ENCODE measurements at places on chromosomes 12 and 14.
A peak's percentile ranks its signal among the peaks of the same experiment; 100 is the strongest.

- DNase-seq = no peak
Observed at GRCh38 chr12:9037431-9037830, 48.1 kb downstream of the KLRG1 start.

DNA sequence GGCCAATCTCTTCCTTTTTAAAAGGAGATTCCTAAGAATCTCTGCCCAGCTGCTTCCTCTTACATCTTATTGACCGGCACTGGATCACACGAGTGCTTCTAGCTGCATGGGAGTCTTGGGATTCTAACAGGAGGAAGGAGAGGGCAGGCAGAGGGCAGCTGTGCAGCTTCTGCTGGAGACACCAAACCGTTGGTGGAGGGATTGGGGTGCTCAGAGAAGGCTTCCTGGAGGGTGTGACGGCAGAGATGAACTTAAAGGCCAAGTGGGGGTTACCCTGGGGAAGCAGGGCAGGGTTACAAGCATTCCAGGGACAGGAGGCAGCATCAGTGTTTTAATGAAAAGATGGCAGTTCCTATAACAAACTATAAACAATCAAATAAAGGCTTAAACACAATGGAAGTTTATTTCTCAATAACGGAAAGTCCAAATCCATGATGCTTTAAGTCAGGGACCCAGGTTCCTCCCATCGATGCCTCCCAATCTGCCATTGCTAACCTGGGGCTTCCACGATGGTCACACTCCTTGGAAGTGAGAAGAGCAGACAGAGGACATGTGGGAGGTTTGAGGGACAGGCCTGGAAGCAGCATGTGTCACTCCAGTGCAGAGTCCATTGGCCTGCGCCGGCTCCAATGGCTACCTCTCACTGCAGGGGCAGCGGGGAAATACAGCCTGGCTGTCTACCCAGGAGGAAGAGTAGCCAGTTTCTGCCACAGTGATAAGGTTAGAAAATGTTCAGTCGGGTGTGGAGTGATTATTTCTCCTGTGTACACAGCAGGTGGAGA is 53.1 kb upstream of the DDX11 start:
- DNase-seq = no peak

DNA sequence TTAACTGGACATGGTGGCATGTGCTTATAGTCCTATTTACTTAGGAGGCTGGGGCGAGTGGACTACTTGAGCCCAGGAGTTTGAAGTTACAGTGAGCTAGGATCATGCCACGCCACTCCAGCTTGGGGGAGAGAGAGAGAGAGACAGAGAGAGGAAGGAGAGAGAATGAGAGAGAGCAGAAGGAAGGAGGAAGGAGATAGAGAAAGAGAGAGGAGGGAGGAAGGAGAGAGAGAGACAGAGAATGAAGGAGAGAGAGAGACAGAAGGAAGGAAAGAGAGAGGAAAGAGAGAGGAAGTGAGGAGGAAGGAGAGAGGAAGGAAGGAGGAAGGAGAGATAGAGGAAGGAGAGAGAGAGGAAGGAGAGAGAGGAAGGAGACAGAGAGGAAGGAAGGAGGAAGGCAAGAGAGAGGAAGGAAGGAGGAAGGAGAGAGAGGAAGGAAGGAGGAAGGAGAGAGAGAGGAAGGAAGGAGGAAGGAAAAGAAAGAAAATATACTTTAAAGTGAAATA is 93.5 kb upstream of the PTPRB start:
- DNase-seq = no peak

DNA sequence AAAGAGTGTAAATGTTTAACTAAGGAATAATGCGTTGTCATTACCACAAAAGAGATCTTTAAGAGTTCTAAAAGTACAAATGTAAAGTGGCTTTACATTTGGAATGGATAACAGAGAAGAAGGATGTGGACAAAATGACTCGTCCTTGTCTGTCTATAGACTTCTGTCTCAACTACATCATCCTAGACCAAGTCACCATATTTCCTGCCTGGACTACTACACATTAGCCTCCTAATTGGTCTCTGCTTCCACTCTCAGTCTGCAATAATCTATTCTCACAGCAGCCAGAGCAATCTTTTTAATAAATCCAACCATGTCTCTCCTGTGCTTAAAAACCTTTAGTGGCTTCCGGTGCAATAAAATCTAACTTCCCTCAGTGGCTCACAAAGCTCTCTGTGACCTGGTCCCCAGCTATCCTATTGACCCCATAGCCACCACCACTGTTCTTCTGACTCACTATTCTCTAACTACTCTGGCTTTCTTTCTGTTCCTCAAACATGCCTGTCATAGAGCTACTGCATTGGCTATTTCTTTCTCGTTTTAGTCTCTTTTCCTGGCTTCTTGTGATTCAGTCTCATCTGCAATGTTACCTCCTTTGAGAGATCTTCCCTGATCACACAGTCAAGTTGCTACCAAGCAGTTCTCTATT is 91.1 kb downstream of the MYF5 start:
- no peak for DNase-seq

DNA sequence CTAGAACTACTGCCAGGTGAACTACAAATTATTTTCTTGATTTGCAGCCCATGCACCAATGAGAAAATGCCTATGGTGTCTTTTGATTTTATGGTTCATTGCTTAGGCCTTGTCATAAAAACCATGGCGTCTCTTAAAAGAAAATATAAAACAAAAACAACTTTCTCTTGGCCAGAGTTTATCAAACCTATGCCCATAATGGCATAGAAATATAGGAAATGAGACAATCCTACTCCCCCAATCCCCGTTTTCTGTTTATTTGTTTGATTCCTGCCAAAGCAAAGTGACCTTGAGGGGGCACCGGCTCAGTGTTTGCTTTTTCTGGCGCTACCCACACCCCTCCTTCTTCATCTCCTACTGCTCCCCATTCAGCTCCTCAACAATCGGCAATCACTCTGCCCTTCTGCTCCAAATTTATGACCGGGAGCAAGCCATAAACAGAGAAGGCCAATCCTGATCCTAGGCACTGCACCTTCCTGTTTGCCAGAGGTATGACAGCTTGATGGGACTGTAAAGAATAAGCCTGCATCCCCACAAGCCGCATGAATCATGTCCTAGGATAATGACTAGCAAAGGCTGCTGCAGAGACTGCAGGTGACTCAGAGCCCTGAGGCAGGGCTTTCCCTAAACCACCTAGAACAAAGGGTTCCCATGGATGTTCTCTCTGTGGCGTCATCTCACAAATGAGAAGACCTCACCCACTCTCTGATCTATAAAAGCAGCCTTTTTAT is 874.9 kb downstream of the NRXN3 start:
- DNase-seq = peak; percentile 99

- peak; percentile 85 for DNase-seq
Observed at GRCh38 chr14:93655078-93655750, 133.1 kb downstream of the PRIMA1 start.
